T-helper 2 cell (primary cell): ENCODE measurements at places on chromosomes 11 and 22.

DNA sequence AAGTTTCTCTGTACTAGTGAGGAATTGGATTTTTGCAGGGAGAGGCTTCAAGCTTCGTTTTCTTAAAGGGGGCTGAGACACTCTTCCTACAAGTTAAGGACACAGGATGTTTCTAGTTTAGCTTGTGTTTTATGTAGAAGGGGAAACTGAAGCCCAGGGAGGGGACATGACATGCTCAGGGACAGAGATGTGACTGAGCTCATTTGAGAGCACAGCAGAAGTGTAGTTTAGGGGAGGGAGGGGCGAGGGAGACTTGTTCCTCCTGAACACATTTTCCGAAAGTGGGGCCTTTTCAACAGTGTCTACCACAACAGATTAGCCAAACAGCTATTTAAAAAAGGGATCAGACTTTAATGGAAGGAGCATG lies 148.1 kb downstream of the FBXO7 start:
- no peak for DNase-seq

- no peak for DNase-seq
Observed at GRCh38 chr11:18705651-18706281, 7.2 kb downstream of the TMEM86A start.

DNA sequence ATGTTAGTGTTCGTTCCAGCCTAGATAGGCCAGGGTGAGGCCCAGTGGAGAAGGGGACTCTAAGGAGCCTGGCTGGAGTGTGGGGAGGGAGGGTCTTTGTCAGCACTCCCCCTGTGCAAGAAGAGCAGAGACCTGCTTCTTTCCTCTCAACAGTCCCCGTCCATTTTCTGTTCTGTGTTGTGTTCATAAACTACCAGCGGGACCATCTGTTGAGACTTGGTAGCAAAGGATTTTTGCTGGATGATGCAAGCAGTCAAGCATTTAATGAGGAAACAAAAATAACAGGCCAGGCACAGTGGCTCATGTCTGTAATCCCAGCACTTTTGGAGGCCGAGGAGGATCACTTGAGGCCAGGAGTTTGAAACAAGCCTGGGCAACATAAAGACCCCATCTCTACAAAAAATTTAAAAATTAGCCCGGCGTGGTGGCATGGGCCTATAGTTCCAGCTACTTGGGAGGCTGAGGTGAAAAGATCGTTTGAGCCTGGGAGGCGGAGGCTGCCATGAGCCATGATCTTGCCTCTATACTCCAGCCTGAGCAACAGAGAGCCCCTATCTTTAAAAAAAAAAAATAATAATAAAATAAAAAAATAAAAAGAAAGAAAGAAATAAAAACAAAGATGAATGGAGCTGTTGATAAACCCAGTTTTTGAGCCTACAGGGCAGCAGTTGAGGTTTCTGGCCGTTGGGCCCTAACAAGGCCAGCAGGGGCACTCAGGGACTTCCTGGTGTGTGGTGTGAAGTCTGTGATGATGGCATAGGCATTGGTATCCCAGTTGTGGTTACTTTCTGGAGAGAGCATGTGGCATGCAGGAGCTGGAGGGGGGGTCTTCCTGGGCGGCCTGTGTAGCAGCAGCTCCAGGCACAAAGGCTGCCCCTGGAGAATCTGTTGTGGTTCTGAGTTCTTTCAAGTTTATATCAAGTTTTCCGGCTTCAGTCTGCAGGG lies 1.7 kb upstream of the TXNRD2 start:
- no peak for DNase-seq

DNA sequence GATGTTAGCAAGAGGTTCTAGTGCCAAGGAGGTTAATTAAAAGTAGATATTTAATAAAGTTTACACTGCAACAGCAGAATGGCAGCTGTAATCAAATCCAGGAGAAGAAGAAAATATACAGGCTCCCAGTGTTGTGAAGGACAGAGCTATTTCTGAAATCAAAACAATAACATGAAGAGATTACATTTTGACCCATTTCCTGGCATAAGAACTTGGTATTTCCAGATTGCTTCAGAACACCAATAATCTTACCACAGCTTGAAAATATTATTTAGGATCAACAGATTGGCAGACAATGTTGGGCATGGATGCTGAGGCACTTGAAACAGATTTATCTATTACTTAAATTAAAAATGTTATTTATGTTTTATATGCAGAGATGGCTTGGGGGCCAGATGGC lies 692.5 kb downstream of the KCNA4 start:
- no peak for DNase-seq

- no peak for DNase-seq
Observed at GRCh38 chr11:71962428-71963038, 33.7 kb downstream of the RNF121 start.
